ENCODE measurements at places on chromosomes 6 and 20. TPM values are rescaled to one million over a fixed set of nuclear protein-coding genes. Genes with fewer than 3 reads are reported as not detected.

Gene SNRNP48
- 11.8 TPM for total RNA-seq

Gene LY6G5C
- 3.2 TPM for total RNA-seq

Gene NOX3
- total RNA-seq: not detected

Gene ANKRD66
- total RNA-seq: not detected

Gene HTR1E
- total RNA-seq: not detected

Gene PACSIN1
- not detected for total RNA-seq

Gene SEL1L2
- 1.2 TPM for total RNA-seq

Gene SLC29A1
- total RNA-seq: 29.6 TPM

GRCh38 chr6:26045928-26046368 lies 41.3 kb upstream of the HFE start:
- H3K4me3 ChIP-seq: peak overlapping the region; percentile 61
- peaks cover 2% of the 10 kb centered on the region for H3K27me3 ChIP-seq
- DNase-seq: no peak
- peaks cover 8% of the 10 kb centered on the region for H3K4me1 ChIP-seq
- no peaks in the 10 kb centered on the region for H3K36me3 ChIP-seq
- no peak overlapping the region for H3K27ac ChIP-seq

- DNase-seq: no peak
- H3K27me3 ChIP-seq: no peaks in the 10 kb centered on the region
- no peaks in the 10 kb centered on the region for H3K4me1 ChIP-seq
- H3K36me3 ChIP-seq: no peaks in the 10 kb centered on the region
- no peak overlapping the region for H3K27ac ChIP-seq
- H3K4me3 ChIP-seq: no peak overlapping the region
Measured at GRCh38 chr6:49003348-49003747, 459.7 kb downstream of the MMUT start.

DNA sequence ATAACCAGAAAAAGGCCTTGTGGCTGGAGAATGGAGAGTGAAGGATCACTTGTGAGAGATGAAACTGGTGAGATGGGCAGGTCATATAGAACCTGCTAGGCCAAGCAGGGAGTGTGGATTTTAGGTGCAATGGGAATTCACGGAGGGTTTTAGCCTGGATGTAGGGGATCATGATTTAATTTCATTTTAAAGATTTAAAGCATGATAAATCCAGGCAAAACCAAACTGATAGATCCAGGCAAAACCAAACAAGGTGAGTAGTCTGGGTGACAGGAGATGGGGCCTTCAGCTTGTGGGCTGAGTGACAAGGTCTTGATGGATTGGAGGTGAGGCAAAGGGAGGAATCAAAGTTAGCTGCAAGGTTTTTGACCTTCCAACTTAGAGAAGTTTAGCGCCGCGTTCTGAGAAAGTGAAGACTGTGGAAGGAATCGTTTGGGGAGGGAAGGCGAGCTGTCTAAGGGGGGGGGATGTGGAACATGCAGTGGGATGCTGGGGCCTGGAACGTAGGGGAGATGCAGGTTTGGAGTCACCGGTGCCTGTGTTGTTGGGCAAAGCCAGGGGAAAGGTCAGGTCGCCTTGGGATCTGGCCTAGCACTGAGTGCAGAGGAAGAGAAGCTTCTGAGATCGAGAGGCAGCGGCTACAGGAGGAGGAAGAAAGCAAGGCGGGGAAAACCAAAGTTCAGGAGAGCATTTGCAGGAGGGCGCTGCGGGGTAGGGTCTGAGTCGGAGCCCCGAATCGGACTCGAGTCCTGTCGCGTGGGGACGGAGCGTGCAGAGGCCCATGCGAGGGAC lies 1.3 kb upstream of the PLCG1 start:
- DNase-seq: no peak
- peaks cover 42% of the 10 kb centered on the region for H3K4me1 ChIP-seq
- H3K4me3 ChIP-seq: peak overlapping the region; percentile 75

DNA sequence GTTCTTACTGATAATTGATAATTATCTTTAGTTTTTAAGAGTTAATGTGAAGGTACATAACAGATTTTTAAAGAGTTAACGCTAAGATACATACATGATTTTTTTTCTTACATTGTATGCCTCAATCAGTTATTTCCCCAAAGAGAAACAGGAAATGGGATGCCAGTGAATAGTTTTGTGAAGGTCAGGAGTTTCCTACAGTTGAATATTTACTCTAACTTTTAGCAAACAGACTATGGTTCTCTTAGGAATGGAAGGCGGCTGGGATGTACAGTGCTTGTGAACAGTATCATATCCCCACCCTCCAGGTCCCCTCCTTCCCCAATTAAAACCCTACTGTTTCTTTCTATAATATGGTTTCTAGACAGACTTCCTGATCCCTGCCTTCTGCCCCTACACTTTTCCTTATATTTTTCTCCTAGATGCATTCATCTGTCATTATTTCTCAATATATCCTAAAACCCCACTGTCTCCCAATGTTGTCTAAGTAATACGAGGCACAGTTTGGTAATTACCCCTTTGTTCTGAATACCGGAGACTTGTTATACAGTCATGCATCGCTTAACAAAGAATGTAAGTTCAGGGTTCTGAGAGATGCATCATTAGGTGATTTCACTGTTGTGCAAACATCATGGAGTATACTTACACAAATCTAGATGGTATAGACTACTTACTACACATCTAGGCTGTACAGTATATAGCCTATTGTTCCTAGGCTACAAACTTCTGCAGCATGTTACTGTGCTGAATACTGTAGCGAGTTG lies 29.2 kb downstream of the SLC35A1 start:
- no peak overlapping the region for H3K27ac ChIP-seq
- H3K27me3 ChIP-seq: no peaks in the 10 kb centered on the region
- DNase-seq: no peak
- H3K36me3 ChIP-seq: no peaks in the 10 kb centered on the region

- no peaks in the 10 kb centered on the region for H3K36me3 ChIP-seq
- H3K27ac ChIP-seq: no peak overlapping the region
- peaks cover 4% of the 10 kb centered on the region for H3K4me1 ChIP-seq
- H3K4me3 ChIP-seq: no peak overlapping the region
- peaks cover 2% of the 10 kb centered on the region for H3K27me3 ChIP-seq
- DNase-seq: no peak
Measured at GRCh38 chr6:3939964-3940363, 90.8 kb downstream of the FAM50B start.

DNA sequence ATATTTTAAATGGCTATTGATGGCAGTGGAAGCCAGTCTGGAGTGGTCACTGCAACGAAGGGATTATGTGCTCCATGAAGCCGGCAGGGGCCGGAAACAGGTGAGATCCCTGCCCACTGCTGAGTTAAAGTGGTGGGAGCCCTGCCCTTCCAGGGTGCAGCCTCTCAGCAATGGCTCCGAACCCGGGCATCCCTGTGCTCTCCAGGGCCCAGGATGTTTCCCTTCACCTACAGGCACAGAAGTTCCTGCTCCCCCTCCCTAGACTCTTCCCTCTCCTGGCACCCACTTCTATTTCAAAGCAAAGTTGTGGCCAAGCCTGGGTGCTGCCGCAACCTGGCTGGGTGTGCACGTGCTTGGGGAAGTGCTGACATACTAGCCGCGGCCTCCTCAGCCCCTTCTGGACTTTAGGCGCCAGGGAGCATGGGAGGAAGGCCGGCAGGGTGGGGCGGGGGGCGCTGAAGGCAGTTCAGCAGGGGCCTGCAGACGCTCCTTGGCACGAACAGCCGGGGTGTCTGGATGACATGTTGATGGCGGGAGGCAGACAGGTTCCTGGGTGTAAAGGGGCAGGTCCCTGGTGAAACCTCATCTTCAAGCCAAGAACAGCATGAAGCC lies 452.3 kb downstream of the HTR1B start:
- no peak overlapping the region for H3K4me3 ChIP-seq
- no peak overlapping the region for H3K27ac ChIP-seq
- no peaks in the 10 kb centered on the region for H3K27me3 ChIP-seq
- no peaks in the 10 kb centered on the region for H3K4me1 ChIP-seq
- no peaks in the 10 kb centered on the region for H3K36me3 ChIP-seq
- DNase-seq: no peak

GRCh38 chr6:77205936-77206335 lies 257.4 kb downstream of the HTR1B start:
- H3K4me3 ChIP-seq: no peak overlapping the region
- no peaks in the 10 kb centered on the region for H3K4me1 ChIP-seq
- no peak for DNase-seq
- no peaks in the 10 kb centered on the region for H3K36me3 ChIP-seq
- no peaks in the 10 kb centered on the region for H3K27me3 ChIP-seq

DNA sequence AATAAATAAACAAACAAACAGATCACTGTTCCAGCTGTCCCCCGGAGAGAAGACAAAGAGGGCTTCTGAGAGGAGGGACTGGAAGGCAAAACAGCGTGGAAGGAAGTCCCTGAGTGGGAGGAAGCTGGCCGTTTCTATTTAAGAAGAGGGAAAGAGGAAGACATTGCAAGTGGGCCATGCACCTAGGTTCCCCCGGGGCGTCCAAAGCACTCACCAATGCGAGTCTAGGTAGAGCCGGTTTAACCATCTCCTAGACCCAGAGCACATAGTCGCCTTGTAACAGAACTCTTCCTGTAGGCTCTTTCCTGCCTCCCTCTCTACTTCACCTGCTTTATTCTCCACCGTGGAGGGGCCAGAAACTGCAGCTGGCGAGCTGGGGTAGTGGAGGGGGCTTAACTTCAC lies 158.4 kb downstream of the ZDHHC14 start:
- peaks cover 72% of the 10 kb centered on the region for H3K4me1 ChIP-seq
- no peaks in the 10 kb centered on the region for H3K36me3 ChIP-seq
- no peak overlapping the region for H3K27ac ChIP-seq
- H3K27me3 ChIP-seq: no peaks in the 10 kb centered on the region
- no peak overlapping the region for H3K4me3 ChIP-seq

DNA sequence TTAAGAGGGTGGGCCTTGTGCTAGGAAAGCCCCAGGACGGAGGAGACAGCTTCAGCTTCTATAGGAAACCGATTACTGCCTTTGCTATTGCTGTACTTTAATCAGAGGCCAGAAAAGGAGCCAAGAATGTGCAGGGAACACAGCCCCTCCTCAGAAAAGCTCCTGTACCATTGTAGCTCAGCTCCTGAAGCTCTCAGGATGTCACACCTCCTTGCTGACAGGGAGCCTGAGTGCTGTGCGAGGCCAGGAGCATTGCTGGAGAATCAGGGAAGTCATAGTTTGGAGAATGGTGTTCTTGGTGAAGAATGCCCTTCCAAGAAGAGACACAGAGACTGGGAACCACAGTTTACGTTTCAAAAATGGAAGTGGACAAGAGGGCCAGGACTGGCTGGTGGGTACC lies 46.8 kb downstream of the LYRM2 start:
- DNase-seq: no peak
- H3K27me3 ChIP-seq: no peaks in the 10 kb centered on the region

DNA sequence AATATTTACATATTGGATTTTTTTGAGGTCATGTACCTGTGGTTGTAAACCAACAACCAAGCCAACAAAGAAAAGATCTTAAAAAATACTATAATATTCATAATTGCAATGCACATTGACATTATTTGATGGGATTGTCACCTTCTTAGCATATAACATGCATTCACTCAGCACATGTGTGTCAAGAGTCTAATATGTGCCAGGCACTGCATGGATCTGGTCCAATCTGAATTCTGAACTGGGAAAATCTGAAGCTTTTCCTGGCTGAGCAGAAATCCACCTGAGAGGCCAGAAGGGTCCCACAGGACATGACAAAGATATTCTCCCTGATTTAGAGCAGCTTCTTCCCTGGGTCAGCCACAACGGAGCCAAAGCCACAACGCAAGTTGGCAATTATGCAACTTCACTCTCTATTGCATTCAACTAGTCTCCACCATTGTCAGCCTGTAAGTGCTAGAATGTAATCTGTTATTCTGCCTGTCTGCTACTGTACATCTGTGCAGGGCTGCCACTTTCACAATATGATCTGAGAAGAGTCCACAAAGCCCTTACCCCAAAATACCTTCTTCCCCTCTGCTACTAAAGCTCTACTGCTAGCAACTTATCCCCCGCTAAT lies 17.0 kb upstream of the DDO start:
- DNase-seq: no peak
- no peaks in the 10 kb centered on the region for H3K27me3 ChIP-seq
- H3K4me1 ChIP-seq: no peaks in the 10 kb centered on the region

GRCh38 chr6:147205690-147206600 lies 1.7 kb downstream of the STXBP5 start:
- peak overlapping the region; percentile 98 for H3K27ac ChIP-seq
- H3K4me1 ChIP-seq: peaks cover 31% of the 10 kb centered on the region
- no peaks in the 10 kb centered on the region for H3K36me3 ChIP-seq
- H3K27me3 ChIP-seq: no peaks in the 10 kb centered on the region
- peak overlapping the region; percentile 94 for H3K4me3 ChIP-seq
- no peak for DNase-seq

DNA sequence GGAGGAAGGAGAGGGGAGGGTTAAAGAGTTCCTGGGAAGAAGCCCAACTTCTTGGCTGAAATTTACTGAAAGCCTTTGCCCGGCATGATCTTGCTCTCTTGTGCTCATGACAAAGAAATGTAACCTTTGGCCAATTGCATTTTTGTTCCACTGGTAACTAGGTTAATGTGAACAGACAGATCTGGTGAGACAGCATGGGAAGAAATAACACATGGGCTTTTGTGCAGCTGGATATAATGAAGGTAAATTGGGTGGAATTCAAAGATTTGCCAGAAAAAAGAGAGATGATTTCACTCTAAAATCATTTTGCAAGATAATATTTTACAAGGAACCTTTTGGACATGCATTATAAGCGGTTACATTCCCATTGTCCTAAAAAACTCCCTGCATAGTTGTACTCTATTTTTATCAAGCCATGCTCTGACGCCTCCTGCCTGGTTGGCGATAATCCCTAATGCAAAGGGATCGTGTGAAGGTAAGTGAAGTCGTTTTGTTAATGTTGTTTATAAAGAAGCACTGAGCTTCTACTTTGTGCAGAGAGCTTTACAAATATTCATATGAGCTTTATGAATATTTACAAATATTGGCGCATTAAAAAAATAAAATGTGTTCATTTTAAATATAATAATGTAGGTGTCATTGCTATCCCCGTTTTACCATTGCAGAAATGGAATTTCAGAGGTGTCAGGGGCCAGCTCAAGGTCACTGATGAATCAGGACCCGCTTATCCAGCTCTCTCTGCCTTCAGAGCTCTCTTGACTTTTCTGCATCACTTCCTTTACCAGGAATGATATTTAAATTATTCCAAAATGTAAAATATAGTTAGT lies 161.3 kb upstream of the AGPAT4 start:
- H3K27ac ChIP-seq: peak overlapping the region; percentile 68
- peak overlapping the region; percentile 47 for H3K4me3 ChIP-seq
- H3K4me1 ChIP-seq: peaks cover 20% of the 10 kb centered on the region
- H3K36me3 ChIP-seq: no peaks in the 10 kb centered on the region
- no peaks in the 10 kb centered on the region for H3K27me3 ChIP-seq

- no peaks in the 10 kb centered on the region for H3K4me1 ChIP-seq
- H3K27ac ChIP-seq: no peak overlapping the region
- H3K27me3 ChIP-seq: no peaks in the 10 kb centered on the region
Measured at GRCh38 chr6:132548746-132549463, 3.6 kb upstream of the TAAR8 start.
